Right renal cortex interstitium (tissue), 3 donors: ENCODE measurements at places on chromosomes 2 and 18.

DNA sequence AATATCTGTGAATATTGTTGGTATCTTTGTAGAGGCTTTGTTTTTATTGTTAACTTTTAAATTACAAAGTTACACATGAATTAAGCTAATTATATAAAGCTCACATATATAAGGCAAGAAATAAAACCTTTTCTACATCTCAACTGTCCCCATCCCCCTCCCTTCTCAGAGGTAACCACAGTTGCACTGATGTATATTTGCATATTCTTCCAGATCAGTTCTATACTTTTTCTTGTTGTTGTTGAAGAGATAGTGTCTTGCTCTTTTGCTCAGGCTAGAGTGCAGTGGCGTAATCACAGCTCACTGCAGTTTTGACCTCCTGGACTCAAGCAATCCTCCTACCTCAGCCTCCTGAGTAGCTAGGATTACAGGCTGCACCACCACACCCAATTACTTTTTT is 36.0 kb upstream of the CDC42EP3 start:
- DNase-seq: no peak

DNA sequence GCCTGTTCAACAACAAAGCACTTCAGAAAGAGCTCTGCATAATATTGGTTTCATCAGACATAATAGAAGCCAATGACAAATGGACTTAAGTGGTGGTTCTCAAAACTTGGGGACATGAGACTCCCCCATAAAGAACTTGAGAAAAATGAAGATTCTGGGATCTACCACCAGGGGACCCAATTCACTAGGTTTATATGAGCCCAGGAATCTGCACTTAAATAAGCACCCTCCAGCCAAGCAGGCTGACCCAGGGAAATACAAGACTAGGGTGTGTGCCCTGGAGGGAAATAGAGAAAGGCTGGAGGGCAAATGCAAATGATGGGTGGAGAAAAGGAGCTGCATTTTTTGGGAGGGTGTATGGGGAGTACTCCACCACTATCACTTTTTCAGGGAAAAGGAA is 52.5 kb downstream of the SATB2 start:
- no peak for DNase-seq

- no peak for DNase-seq
Measured at GRCh38 chr2:68839260-68839833, 31.9 kb downstream of the BMP10 start.

DNA sequence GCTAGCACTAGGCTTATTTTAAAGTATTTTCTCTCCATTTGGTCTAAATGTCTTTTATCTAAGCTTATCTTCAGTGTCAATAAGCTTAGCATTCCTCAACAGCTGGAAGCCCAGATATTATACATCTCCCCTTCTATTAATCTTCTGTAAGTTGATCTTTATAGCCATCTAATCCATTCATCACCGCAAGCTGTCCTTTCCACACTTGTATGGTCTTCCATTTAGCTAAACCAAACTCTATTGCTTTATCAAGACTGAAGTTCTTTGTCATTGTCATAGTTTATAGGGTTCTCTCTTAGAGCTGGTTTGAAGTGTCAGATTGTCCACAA is 101.3 kb upstream of the GPR45 start:
- no peak for DNase-seq

DNA sequence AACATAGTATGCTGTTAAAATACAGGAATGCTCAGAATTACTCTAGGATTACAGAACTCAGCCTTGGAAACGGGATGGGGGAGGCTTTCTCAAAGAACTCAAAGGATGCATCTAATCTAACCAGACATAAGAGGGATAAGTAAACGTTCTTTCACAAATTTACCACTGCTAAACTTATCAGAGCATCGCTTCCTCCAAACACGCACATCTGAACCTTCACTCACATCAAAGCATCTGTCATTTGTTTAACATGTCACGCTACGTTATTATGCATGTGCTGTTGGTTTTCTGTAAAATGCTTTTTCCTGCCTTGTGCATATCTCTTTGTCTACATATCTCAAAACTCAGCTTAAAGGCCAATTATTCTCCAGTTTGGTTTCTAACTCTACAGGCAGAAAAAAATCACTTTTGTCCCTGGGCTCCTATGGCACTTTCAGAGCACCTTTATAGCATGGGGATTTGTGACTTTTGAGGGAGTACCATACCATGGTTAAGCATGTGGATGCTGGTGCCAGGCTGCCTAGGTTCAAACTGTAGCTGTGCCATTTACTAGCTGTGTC is 106.7 kb upstream of the FSHR start:
- no peak for DNase-seq

- no peak for DNase-seq
Measured at GRCh38 chr2:69547984-69548715, 95.4 kb downstream of the AAK1 start.

DNA sequence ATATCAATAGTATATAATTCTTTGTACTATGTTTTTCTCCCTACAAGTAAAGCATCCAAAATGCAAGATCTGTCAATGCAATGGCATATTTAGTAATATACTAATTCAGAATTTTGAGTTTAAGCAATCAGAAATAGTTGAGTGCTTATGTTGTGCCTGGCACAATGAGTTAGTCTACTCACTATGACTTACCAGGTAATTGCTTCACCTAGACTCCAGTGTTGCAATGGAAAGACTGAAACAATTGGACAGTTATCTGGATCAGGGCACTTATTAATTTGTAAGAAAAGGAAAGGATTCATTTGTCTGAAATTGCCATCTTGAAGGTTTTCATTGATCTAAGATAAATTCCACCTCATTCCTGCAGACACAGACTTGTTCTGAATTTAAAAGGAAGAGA is 97.6 kb upstream of the TCF4 start:
- DNase-seq: no peak

- DNase-seq: no peak
Measured at GRCh38 chr2:187710791-187711521, 156.7 kb upstream of the TFPI start.

DNA sequence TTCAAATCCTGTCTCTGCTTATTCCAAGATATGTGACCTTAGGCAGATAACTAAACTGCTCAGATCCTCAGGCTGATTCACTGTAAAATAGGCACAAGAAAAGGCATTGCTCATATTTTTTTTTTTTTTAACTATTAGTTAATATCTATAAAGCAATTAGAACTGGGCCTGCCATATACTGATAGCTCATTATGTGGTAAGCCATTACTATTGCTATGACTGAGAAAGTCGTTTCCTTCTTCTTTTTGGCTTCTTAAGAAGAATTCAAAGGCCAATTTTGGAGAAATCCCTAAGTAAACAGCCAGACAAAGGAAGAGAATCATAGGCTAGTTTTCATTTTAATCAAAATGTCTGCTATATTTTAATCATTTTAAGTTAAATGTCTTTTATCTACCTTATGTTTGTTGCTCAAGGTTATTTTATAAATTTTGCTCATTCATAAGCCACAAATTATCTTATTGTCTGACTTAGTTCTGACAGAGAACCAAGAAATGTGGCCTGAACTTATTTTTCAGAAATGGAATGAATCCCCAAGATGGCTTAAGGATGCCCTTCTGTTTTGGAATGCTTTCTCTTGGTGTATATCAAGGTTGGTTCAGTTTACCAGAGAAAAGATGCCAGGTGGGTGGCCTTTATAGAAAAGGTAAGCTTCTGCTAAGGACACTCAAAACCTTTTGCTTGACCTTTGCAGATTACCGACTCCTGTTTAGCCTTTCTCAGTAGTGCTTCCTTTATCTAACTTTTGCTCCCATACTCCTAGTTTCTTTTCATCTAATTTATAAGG is 21.3 kb upstream of the VRK2 start:
- no peak for DNase-seq

DNA sequence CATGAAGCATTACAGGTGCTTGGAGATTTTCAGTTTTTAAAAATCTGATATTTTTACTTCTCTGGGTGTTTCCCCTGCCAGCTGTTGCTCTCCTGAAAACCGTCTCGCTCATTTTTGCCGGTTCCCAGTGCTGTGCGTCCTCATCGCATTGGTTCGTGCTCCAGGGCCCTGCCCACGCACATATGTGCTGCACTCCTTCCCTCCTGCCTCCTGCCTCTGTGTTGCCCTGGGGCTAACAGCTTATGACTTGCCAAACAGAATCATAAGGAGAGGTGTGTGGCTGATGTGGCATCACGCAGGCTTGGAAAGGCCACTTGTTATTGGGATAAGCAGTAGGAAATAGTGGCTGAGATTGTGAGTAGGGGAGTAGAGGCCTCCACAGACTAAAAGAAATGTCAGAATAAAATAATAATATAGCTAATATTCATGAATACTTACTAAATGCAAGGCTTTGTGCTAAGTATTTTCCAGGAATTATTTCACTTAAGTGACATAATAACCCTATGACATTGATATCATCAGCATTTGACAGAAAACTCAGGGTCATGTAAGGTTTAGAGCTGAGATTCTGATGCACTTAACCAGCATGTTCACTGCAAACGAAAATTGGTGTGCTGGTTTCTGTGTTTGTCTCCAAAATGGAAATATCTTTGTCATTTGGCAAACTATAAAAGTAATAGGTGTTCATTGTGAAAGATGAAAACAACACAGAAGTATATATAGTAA is 53.5 kb downstream of the SLC4A1AP start:
- DNase-seq: no peak

DNA sequence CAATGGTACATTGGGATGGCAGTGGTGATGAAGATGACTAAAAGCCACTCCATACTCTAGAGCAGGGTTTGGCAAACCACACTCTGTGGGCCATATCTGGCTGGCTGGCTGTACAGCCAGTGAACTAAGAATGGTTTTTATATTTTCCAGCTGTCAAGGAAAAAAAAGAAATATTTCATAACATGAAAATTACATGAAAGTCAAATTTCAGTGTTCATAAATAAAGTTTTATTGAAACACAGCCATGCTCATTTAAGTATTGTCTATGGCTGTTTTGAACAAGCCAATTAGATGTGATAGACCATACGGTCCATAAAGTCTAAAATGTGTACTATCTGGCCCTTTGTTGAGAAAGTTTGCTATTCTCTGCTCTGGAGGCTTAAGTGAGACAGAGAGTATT is 1.5 kb downstream of the TTC21B start:
- no peak for DNase-seq

DNA sequence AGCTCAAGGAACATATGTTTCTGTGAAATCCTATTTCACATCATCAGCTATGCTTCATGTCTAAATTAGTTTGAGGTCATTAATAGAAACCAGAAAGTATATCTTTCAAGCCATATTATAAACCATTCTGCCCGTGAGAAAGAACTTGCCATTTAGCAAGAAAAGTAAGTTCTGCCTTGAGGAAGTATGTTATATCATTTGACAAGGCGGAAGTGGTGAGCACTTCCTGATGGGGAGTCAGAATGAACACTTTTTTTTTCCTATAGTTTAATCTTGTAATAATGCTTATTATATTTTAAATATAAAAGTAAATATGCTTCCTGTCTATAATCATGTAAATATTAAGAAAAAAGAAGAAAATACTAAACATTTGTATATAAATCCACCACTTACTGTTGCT is 39.3 kb upstream of the NRXN1 start:
- no peak for DNase-seq

DNA sequence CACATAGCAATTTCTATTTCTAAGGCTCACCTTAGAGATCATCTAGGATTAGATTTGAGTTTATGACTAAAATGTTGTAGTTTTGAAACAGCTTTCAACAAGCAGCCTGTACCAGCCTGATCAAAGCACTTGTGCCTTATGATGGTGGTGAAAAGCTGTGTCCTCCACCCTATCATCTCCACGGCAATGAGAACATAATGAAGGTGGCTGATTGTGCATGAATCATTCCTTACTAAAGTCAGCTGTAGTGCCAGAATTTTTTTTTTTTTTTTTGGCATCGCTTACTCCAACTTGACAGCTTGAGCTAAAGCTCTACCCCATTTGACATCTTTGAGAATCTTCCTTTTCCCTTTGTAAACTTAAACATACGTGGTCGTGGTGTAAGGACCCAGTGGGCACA is 86.0 kb downstream of the DCC start:
- DNase-seq: no peak

DNA sequence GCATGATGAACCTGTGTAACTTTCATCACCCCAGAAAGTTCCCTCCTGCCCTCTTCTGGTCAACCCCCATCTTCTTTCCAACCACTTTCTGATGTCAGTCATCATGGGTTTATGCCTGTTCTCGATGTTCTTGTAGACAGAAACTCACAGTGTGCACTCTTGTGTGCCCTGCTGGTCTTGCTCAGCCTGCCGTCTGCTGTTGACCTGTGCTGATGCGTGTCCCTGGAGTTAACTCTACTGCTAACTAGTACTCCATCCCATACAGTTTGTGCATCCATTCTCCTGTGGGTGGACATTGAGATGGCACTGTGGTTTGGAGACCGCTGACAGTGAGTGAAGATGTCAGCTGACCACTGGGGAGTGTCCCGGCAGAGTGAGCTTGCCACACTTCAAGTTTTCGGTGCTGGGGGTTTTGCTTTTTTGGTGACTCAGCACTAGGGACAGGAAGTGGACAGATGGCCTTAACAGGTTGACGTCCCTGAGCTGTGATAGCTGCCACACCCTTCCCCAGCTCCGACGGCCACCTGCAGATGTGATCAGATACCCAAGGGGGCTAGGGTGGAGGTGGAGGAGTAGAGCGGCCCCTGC is 14.8 kb downstream of the KLHL29 start:
- DNase-seq: no peak

- no peak for DNase-seq
Measured at GRCh38 chr2:157443795-157444640, at the start of gene CYTIP. Gene CYTIP, minus strand, starts transcription at chr2:157444089. Its CDS starts 69 bp downstream, at chr2:157444020.

DNA sequence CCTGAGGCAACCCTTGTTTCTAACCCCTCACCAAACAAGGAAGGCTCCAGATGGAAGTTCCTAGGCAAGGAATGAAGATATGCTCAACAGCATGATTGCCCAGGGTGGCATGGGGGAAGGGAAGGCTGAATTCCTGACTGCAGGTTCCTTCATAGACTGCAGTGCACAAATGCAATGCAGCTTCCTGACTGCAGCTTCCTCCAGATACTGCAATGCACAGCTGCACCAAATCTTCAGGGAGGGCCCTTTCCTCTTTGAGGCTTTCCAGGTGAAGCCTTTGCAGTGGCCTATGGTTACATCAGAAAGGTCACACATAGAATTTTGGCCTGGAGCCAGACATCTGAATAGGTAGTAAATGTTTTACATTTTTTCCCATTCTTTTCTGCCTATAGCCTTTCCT is 58.8 kb upstream of the DYNAP start:
- no peak for DNase-seq
